ENCODE measurements at places on chromosomes 3 and 15. TPM values are rescaled to one million over a fixed set of nuclear protein-coding genes. Genes with fewer than 3 reads are reported as not detected.

Gene VPS39
- 91.2 TPM for total RNA-seq

Gene COL8A1
- 1.1 TPM for total RNA-seq

Gene ERICH6
- 0.68 TPM for total RNA-seq

Gene PLCH1
- total RNA-seq, result 1.3 TPM

- no peak for DNase-seq
These were observed 19.9 kb upstream of the TATDN2 start for GRCh38 chr3:10228248-10228950.

GRCh38 chr3:52228751-52229291 lies 3.4 kb upstream of the TLR9 start:
- no peak for DNase-seq

Gene SLC51B
- not detected for total RNA-seq

Gene FBLN2
- 67.5 TPM for total RNA-seq

DNA sequence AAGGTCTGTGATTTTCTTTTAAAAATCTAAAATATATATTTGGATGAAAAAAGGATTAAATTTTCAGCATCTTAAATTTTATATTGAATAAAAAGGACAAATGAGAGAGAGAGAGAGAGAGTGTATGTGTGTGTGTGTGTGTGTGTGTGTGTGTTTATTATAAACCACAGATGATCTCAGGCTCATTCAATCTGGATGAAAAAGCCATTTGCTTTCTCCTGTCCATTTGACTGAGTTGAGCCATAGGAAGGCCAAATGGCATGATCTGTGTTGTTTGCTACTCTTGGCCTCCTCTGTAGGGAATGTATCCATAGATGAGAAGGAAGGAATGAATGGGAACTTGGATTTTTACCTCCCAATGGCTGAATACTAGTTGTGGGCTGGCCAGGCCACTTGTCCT lies 92.5 kb upstream of the MEX3B start:
- no peak for DNase-seq

DNA sequence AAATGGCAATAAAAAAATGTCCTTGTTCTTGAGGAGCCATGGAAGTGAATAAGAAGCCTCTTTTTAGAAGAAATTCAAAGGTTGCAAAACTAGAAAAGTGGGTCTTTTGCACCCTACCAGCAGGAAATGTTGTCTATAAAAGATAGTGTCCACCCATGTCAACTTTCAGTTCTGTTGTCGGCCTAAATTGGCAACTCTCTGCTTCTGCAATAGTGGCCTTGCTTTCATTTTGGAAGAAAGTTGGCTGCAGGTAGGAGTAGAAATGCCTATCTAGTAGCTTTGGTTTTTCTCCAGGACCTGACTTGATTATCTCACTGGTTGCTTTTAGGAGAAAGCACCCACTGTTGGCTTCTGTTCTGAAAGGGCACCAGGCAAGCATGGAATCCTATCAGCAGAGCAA lies 85.4 kb downstream of the TMEM108 start:
- no peak for DNase-seq

DNA sequence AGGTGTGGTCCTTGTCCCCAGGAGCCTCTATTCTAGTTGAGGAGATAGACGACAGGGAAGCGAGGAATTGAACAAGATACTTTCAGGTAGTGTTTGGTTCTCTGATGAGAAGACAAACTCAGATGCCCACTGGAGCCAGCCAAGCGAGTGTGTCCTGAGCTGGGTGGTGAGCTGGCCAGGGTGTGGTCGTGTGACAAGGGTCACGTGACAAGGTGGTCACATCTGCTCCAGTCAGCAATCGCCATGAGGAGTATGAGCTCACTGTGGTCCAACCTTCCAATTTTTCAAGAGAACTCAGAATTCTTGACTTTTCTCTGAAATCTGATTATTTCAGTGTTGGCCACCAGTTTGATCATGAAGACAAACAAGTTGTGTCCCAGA lies 39.5 kb downstream of the SLC6A6 start:
- no peak for DNase-seq

Gene NSMCE3
- 9.1 TPM for total RNA-seq

- no peak for DNase-seq
These were observed 95.0 kb downstream of the ADCY5 start for GRCh38 chr3:123353850-123354233.

GRCh38 chr3:40915346-40915865 lies 283.9 kb upstream of the CTNNB1 start:
- DNase-seq, result no peak

GRCh38 chr3:196225086-196225485 lies 8.8 kb downstream of the SLC51A start:
- DNase-seq, result no peak

- DNase-seq, result no peak
These were observed at the start of gene DPPA2 for GRCh38 chr3:109316162-109316730. TSS of gene DPPA2 (minus strand) at chr3:109316517. CDS start at chr3:109314542, 1,975 bp downstream.

- DNase-seq, result no peak
These were observed 209.9 kb upstream of the RGMA start for GRCh38 chr15:93298901-93299300.

- DNase-seq, result no peak
These were observed 19.5 kb upstream of the DOCK3 start for GRCh38 chr3:50655009-50655830.

GRCh38 chr15:36921484-36922091 lies 178.8 kb downstream of the MEIS2 start:
- DNase-seq, result no peak

Gene LRRIQ4
- total RNA-seq, result 0.11 TPM

Gene PRSS50
- 4.8 TPM for total RNA-seq

DNA sequence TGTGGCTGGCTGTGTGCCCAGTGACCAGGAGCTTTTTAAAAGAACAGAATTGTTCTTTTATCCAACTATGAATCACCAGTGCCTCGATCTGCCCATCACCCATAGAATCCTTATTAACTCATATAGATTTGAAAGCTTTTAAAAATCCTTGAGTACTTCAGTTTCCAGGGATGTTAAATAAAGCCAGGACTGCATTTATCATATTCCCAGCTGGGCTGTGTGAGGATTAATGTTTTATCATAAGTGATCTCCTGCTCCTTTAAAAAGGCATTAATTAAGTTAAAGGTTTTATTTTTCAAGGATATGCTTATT lies 234.0 kb downstream of the MYRIP start:
- DNase-seq, result no peak

GRCh38 chr3:55523471-55523870 lies 36.4 kb upstream of the WNT5A start:
- no peak for DNase-seq

DNA sequence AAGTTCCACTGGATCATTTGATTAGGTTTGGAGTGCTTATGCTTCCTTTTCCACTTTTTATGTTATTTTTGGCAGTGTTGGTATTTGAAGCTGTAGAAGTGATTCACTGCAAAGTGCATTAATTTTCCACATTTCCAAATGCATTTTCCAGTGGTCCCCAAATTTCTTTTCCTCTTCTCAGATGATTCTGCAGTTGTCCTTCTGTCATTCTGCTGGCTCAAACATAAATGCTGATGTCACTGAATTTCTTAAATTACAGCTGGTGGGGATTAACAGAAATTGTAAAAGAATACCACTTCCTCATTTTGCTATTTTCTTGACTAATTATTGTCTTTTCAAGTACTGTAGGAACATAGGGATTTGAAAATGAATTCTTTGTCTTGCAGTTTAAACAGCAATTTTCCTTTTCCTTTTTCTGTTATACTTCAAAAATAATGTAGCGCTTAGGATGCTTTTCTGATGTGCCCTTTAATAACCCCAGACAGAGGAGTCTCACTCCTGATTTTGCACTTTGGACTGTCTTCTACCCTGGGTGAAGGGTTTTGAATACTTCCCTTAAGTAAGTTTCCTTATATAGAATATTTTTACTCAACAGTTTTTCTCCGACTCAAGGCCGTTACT lies 25.0 kb downstream of the MITF start:
- no peak for DNase-seq

GRCh38 chr3:110021659-110022058 lies 684.3 kb upstream of the DPPA4 start:
- DNase-seq, result no peak

Gene SI
- not detected for total RNA-seq

GRCh38 chr3:192958219-192958872 lies 40.7 kb upstream of the MB21D2 start:
- DNase-seq, result no peak

DNA sequence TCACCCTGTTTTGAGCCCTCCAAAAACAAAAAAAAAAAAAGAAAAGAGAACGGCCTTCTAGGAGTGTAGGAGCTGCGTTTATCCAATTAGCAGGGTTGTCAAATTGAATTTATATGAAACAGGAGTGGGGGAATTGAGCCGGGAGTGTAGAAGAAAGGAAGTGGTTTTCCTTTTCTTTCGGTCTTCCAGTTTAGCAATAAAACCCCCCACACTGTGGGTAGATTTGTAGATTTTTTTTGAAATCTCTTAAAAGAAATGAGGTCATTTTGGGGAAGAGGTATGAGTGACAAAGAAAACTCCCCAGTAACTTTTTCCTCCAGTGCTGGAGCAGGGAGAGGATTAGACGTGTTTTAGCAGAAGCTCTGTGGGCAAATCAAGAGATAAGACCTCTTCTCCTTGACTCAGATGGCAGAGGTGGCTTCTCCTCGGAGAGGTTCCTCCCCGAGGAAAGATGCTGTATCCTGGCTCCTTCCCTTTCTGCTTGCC lies 30.8 kb downstream of the BOC start:
- DNase-seq, result no peak

All from mesothelial cell of epicardium (in vitro differentiated cells).